Foreskin fibroblast (primary cell): ENCODE measurements at places on chromosomes 13 and 19.

DNA sequence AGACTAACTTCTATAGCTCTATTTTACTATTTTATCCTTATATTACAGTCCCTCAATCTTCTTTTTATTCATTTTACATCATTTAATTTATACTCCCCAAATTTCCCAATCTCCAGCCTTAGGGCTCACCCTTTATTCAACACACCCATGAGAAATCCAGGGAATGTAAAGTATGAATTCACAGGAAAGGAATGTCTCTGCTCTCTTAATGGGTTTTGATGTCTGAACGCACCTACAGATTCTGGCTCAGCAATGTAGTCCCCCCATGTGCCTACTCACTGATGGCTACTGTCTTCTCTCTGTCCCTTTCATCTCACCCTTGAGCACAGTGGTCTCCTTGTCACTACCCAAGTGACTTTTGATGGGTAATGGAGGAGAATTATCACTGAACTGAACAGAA, 32.8 kb downstream of the TNFSF13B start:
- no peak for DNase-seq

DNA sequence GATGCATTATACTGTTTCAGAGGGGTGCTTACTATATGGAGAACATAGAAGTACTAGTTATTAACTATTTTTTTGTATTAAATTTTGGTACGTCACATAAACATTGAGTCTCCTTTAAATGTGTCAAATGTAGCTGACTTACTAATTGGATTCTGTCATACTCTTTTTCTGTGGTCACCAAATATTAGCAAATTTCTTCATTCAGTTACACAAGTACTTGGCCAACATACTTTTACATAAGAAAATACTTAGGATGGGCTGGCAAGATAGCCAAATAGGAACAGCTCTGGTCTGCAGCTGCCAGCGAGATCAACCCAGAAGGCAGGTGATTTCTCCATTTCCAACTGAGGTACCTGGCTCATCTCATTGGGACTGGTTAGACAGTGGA, 19.2 kb downstream of the LPAR6 start:
- no peak for DNase-seq

- no peak for DNase-seq
Observed at GRCh38 chr13:39656325-39656677, 839 bp downstream of the COG6 start.

DNA sequence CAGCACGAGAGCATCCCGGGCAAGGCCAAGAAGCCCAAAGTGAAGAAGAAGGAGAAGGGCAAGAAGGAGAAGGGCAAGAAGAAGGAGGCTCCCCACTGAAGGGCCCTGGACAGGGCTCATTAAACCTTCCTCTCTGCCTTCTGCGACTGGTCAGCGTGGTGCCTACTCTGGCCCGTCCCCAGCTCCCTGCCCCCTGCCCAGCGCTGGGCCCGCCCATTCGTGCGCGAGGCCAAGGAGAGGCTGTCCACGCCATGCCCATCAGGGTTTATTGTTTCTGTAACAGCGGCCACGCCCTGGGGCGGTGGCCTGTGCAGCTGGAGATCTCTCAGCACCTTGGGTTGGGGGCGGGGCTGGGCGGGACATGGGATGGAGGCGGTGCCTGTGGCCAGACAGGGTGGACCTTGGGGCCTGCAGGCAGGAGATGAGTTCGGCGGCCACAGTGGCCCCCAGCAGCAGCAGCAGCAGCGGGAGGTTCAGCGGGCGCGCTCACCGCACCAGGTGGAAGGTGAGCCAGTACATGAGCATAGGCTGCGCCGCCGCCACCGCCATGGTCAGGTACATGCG, 897 bp downstream of the C19orf33 start:
- no peak for DNase-seq

DNA sequence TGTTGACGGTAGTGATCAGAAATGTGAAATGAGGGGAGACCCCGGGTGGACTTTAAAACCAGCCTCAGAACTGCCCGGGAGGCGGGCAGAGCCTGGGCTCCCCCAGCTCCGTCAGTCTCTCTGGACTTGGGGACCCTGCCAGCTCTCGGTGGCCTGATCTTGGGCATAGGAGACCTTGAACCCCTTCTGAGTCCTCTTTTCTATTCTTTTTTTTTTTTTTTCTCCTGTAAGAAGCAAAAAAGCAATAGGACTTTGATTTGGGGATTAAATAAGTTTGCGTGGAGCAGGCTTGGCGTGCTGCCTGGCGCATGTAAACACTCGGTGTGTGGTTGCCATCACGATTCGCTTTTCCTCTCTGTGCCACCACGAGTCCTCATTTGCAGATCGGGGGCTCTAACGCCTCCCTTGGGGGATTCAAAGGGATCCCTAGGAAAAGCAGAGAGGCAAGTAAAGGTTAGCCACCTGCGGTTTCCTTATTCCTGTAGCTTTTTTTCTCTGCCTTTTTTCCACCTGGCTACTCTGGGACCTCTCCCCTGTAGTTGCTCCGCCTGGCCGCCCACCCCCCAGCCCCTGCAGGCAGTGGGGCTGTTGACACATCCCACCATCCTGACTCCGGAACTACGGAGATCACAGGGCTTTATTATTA, 1.3 kb downstream of the SAFB start:
- no peak for DNase-seq

DNA sequence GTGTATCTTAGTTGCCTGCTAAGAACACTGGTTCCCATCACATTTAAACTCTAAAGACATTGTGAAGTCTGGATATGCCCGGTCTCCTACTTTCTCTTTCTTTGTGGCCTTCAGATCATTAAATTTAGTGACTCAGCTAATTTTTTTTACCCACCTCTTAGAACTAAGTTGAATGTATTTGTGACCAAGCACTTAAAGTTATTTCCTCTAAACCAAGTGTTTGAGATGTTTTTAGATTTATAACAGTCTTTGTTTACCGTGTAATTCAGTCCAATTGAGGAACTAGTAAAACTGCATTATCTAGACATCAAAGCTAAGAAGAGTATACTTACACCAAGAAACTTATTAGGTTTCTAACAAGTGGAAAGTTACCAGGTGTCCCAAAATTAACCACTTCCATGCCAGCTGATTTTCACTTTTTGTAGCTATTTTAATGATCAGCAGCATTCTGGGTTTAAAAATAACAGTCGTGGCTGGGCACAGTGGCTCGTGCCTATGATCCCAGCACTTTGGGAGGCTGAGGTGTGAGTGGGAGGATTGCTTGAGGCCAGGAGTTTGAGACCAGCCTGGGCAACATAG, 53.1 kb downstream of the ARHGAP35 start:
- DNase-seq: peak; percentile 44

GRCh38 chr19:15280048-15280725, 47.9 kb upstream of the EPHX3 start:
- DNase-seq: peak; percentile 64

- DNase-seq: no peak
Observed at GRCh38 chr13:23025864-23026608, 154.7 kb upstream of the SGCG start.

DNA sequence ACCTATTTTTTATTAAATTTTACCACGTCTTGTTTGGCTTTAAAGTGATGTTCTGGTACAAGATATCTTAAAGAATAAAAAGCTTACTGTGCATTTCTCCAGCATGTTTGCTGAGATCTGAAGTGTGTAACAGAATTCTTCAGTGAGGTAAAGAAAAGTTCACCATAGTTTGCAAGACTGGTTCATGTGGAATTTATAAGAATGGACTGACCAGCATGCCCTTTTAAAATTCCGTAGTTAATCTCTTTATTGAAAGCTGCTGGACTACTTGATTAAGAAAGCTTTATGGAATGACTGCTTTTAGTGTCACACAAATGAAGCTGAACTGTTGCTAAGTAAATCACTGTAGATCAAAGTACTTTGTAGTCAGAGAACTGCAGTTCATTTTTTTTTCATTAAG, 119.2 kb downstream of the GPC6 start:
- no peak for DNase-seq
